ENCODE measurements at places on chromosomes 5 and 9.

- no peak for DNase-seq
These were observed 304.3 kb downstream of the ARHGAP26 start for GRCh38 chr5:143074414-143074996.

DNA sequence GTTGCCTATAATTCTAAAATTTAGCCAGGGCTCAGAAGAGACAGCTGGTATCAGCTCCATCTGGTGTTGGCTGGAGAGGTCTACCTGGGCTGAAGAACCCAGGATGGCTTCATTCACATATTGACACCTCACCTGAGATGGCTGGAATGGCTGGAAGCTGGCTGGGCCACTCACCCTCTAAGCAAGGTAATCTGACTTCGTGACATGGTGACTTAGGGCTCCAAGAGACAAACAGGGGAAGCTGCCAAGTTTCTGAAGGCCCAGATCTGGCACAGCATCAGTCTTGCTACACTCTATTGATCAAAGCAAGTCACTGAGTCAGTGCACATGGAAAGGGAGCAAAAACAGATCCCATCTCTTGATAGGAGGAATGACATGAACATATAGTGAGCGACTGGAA lies 102.3 kb downstream of the EPB41L4A start:
- no peak for DNase-seq

DNA sequence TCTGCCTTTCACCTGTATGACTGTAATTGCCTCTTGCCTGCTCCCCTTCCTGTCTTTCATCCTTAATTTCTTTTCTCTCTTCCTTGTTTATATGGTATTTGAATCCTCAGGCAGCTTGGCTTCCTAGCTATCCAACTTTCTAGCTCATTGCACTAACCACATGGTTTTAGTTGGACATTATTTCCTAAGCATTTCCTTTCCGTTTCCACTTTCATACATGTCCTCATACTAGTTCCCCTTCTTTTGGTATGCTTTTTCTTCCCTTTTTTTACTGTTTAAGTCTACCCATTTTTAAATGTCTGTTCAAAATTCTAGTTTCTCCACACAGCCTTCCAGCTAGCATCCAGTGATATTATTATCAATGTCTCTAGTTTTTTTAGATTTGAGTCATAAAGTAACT lies 6.6 kb downstream of the CWC27 start:
- no peak for DNase-seq

- no peak for DNase-seq
These were observed 303.9 kb upstream of the EDIL3 start for GRCh38 chr5:84688566-84688965.

- DNase-seq, result peak; percentile 53
These were observed 98.4 kb downstream of the FGF1 start for GRCh38 chr5:142587354-142587965.

- no peak for DNase-seq
These were observed 32.2 kb downstream of the APTX start for GRCh38 chr9:32969270-32969669.

DNA sequence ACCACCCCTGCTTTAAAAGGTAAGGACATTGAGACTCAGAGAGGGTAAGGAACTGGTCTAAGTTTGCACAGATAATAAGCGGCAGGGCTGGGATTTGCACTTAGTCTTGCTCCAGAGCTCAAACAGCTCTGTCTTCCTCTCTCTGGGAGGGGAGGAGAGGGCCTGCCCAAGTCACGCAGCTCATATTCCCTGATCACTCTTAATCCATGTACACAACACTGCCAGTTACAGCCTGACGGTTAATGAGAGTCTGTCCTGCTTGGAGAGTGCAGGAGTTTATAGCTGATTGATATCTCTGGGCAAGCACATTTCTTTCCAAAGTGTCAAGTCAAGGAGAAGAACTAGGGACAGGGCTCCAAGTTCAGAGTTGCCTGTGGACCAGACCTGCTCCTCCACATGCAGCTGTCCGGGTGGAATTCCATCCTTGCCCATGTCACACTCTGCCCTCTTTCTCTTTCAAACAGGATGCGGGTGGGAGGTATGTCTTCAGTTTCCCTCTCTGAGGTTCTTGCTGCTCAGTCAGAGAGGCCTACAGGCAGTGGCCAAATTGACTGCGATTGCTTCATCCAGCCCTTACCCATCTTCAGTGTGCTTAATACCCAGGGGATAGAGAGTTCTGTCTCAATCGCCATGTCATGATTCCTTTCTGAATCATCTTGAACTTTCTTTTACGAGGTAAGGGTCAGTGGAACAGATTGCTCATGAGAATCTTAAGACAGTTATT lies 54.5 kb downstream of the GALNT12 start:
- no peak for DNase-seq

DNA sequence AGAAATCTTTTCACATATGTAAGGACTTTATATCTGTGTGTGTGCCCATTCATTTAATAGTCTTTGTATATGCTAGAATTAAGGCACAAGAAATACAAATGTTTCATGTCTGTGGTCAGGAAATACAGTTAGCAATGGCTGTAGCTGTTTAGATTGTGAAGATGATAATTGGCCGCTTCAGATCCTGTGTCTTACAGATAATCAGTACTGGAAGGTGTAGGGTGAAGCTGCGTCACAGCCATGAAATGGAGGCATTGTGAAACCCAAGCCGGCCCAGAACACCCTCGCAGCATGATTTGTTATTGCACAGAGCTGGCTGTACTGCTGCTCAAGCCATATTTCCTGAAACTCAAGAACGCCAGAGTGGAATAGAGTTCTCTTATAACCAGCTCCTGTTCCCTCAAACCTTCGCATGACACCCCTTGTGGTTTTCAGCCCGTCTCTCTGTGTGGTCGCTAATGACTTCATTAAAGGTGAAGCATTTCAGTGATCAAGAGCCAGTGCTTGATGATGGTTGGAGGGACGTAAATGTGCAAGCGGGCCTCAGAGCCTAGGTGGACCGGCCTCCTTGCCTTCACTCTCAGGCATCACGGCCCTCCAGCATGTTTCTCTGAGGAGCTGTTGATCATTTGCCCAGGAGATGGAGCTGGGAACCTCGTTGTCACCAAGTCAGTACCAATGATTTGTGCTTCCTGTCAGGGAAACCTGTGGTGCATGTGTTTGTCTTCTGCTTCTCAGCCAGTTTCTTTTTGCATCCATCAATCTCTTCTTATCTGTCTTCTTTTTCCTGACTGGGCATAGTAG lies 80.1 kb downstream of the F2RL2 start:
- peak; percentile 83 for DNase-seq

DNA sequence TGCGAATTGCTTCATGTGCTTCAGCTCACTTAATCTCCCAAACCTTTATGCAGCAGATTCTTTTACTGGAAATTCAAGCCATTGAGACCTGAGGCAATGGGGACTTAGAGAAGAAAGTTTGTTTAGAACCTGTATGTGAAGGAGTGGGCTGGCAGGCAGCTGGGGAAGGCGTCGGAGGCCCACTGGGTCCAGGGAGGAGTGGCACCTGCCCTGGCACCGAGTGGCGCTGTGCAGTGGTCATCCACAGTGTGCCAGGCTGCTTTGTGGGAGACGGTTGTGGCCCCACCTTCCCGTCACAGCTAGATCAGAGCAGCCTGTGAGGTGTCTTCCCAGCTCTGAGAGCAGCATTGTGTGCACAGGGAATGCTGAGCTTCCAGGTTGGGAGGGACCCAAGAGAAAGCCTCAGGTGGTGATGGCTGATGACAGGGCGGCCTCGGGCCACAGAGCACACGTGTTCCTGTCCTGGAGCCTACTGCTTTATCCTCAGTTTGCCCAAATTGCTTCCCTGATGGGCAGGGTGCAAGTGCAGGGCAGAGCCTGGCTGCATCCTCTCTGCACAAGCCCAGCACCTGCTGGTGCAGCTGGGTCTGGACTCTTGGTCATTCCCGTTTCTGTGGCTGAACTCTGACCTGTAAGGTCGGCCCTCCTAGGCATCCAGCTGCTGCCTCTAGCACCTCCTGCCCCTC lies 175.2 kb downstream of the CACNA1B start:
- DNase-seq, result no peak

DNA sequence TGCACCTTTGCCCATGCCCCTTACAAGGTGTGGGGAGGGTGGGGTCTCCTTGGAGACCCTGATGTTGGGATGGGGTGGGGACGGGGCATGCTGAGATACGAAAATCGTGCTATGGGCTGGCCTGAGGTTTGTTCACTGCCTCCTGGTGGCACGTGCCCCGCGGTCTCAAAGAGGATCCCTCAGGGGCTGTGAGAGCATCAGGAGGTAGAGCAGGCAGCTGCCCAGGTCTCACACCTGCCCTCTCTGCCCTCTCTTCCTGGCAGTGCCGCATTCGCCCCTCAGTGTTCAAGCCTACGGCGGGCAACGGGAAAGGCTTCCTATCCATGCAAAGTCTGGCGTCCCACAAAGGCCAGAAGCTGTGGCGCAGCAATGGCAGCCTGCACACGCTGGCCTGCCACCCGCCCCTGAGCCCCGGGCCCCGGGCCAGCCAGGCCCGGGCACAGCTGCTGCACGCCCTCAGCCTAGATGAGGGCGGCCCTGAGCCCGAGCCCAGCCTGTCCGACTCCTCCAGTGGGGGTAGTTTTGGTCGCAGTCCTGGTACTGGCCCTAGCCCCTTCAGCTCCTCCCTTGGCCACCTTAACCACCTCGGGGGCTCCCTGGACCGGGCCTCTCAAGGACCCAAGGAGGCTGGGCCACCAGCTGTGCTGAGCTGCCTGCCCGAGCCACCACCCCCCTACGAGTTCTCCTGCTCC lies 6.7 kb downstream of the N4BP3 start:
- DNase-seq, result no peak

DNA sequence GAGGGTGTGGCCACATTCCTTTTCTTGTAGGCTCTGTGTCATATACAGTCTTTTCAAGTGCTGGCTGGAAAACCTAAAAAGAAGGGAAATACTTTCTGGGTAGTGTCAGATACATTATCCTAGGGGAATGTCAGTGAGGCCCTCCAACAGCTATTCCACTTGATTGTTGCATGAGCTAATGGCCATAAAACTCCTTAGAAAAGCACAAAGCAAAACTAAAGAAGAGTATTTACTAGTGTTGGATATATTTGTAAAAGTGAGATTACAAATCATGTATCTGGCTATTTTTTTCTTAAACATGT lies 829 bp downstream of the ANXA1 start:
- no peak for DNase-seq

DNA sequence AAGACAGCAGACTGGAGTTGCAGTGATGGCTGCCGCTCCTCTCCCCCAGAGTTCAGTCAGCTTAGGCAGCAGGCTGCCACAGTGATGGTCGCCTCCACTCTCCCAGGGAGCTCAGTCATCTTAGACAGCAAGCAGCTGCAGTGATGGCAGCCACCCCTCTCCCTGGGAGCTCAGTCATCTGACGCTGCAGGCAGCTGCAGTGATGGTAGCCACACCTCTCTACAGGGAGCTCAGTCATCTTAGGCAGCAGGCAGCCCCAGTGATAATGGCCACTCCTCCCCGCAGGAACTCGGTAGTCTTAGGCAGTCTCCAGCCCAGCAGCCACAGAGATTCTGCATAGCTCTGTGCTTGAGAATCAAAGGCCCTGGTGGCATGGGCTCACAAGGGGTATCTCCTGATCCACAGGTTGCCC lies 582.7 kb downstream of the DTWD2 start:
- DNase-seq, result no peak

GRCh38 chr5:78361631-78361993 lies 1.2 kb downstream of the SCAMP1 start:
- no peak for DNase-seq

GRCh38 chr9:129334105-129334935 lies 156.3 kb upstream of the IER5L start:
- DNase-seq, result no peak

DNA sequence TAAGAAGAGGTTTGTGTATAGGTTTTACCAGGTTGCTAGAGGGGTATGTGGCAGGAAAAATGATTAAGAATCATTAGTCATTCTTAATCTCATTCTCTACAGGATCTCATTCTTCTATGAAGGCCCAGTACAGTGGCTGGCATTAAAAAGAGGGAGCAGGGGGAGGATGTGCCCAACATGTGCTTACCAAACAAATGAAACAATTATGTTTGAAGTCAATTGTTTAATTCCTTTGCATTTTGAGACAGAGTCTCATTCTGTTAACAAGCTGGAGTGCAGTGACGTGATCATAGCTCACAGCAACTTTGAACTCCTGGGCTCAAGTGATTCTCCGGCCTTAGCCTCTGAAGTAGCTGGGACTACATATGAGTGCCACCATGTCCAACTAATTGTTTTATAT lies 23.0 kb downstream of the FNIP1 start:
- no peak for DNase-seq

DNA sequence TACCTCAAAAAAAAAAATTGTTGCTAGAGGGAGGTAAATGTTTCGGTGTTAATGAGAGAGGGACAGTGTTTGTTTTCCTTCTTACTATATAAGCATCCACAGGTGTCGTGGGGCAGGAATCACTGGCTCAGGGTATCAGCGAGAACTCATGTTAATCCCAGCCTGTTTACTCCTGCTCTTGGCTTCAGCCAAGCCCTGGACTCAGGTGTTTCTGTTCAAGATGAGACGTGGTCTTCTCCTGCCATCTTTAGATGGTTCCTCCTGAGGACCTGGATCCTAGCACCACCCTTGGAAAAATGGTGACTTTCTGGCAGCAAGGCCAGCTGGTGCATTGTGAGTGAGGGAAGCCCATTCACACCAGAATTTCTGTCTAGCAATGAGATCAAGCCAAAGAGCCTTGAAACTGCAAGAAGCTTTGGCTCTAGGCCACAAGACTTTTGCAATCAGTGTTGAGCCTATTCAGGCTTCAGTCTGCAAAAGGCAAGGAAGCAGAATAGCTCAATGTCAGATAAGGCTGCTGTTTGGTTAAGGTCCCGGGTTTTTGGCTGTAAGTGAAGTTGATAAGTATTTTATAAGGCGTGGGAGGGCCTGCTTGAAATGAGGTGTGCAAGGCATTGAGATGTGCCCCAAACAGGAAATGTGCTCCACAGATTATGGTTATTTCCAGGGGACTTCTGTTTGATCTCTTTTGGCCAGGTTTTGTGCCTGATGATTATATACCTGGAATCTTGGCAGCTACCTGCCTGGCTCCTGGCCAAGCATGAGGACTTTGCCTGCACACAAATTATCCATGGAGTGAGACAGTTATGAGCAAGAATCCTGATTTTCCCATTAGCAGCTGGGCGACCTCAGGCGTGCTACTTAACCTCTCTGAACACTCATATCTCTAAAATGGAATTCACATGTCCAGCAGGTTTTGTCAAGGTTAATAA lies 99.8 kb downstream of the TENT4A start:
- DNase-seq, result no peak

DNA sequence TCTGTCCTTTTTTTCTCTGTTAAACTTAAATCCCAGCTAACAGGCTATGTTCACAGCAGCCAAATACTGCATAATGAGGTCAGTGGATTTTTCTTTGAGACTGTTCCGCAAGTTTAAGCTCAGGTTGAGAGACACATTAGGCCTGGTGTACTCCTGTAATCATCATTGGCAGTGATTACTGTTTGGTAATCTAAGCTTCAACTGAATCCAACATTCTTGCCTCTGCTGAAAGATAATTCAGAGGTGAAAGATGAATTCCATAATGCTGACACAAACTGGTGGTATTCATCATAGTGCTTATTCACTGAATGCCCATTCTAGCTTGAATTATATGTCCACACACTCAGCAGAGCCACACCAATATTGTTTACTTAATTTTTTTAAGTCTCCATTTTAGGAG lies 108.5 kb downstream of the NFIB start:
- no peak for DNase-seq

Measured in CD4-positive, CD25-positive, alpha-beta regulatory T cell (primary cell).